ENCODE measurements at places on chromosomes 4 and X. TPM values are rescaled to one million over a fixed set of nuclear protein-coding genes. Genes with fewer than 3 reads are reported as not detected.

ZCCHC13 gene
- total RNA-seq: not detected

RASSF6 gene
- total RNA-seq: 1.9 TPM

FOXO4 gene
- 34.7 TPM for total RNA-seq

GRCh38 chr4:180240670-180241069 is 2002.5 kb upstream of the TENM3 start:
- no peak for DNase-seq

GRCh38 chrX:11629593-11630211 is 36.0 kb downstream of the ARHGAP6 start:
- DNase-seq: peak; percentile 41
